G401 (cell line): ENCODE measurements at places on chromosomes 12 and 14. TPM values are rescaled to one million over a fixed set of nuclear protein-coding genes. Genes with fewer than 3 reads are reported as not detected.

The RFX4 gene
- total RNA-seq, result not detected in 2 replicates

The CATSPERB gene
- total RNA-seq, result not detected in 2 replicates

The RD3L gene
- not detected in 2 replicates for total RNA-seq

The OR11G2 gene
- not detected in 2 replicates for total RNA-seq

The E2F7 gene
- total RNA-seq, result 2.7 and 5.7 TPM in 2 replicates

The TIGAR gene
- total RNA-seq, result 19.7 and 25.5 TPM in 2 replicates

The CLEC9A gene
- total RNA-seq, result not detected in 2 replicates

The KRT77 gene
- total RNA-seq, result not detected in 2 replicates

The AHNAK2 gene
- total RNA-seq, result 17.0 and 31.1 TPM in 2 replicates

The CCDC196 gene
- total RNA-seq, result not detected in 2 replicates

The ASPG gene
- not detected in 2 replicates for total RNA-seq

The NXPH4 gene
- total RNA-seq, result 0.49 TPM in 1 of 2 replicates, not detected in the other

The LBHD2 gene
- not detected in 2 replicates for total RNA-seq

The ADCY4 gene
- not detected in 2 replicates for total RNA-seq

The BCL11B gene
- total RNA-seq, result not detected in 2 replicates

The KSR2 gene
- not detected in 2 replicates for total RNA-seq

The C1S gene
- 3.3 and 4.1 TPM in 2 replicates for total RNA-seq

The NUDT14 gene
- total RNA-seq, result 39.0 and 46.0 TPM in 2 replicates

The ZFYVE1 gene
- 8.4 and 13.1 TPM in 2 replicates for total RNA-seq

The HOXC13 gene
- total RNA-seq, result 8.2 and 13.2 TPM in 2 replicates

The ATXN2 gene
- total RNA-seq, result 11.3 and 22.7 TPM in 2 replicates

The KRT82 gene
- total RNA-seq, result not detected in 2 replicates

The SAMD15 gene
- 5.8 and 6.6 TPM in 2 replicates for total RNA-seq

The ESR2 gene
- total RNA-seq, result not detected in 2 replicates

The BHLHE41 gene
- total RNA-seq, result 1.4 and 2.8 TPM in 2 replicates

The NPFF gene
- total RNA-seq, result 10.7 TPM in 1 of 2 replicates, not detected in the other

The SLC5A8 gene
- not detected in 2 replicates for total RNA-seq

The SRRM4 gene
- not detected in 2 replicates for total RNA-seq

The SLCO1A2 gene
- total RNA-seq, result not detected in 2 replicates

The SPX gene
- 0.47 and 4.2 TPM in 2 replicates for total RNA-seq

The ANAPC5 gene
- 129 and 154 TPM in 2 replicates for total RNA-seq

The KRT73 gene
- total RNA-seq, result not detected in 2 replicates

The INHBC gene
- not detected in 2 replicates for total RNA-seq

The TGM1 gene
- 0.10 TPM in 1 of 2 replicates, not detected in the other for total RNA-seq

The KCNC2 gene
- total RNA-seq, result not detected in 2 replicates

The FAM186B gene
- 0.06 TPM in 1 of 2 replicates, not detected in the other for total RNA-seq

The KRT85 gene
- total RNA-seq, result not detected in 2 replicates

The CMKLR1 gene
- not detected in 2 replicates for total RNA-seq
